Skin of body (tissue), 3 donors: ENCODE measurements at places on chromosomes 7 and 10.

GRCh38 chr10:103445366-103445765 lies 6.8 kb downstream of the CALHM2 start:
- DNase-seq: no peak

DNA sequence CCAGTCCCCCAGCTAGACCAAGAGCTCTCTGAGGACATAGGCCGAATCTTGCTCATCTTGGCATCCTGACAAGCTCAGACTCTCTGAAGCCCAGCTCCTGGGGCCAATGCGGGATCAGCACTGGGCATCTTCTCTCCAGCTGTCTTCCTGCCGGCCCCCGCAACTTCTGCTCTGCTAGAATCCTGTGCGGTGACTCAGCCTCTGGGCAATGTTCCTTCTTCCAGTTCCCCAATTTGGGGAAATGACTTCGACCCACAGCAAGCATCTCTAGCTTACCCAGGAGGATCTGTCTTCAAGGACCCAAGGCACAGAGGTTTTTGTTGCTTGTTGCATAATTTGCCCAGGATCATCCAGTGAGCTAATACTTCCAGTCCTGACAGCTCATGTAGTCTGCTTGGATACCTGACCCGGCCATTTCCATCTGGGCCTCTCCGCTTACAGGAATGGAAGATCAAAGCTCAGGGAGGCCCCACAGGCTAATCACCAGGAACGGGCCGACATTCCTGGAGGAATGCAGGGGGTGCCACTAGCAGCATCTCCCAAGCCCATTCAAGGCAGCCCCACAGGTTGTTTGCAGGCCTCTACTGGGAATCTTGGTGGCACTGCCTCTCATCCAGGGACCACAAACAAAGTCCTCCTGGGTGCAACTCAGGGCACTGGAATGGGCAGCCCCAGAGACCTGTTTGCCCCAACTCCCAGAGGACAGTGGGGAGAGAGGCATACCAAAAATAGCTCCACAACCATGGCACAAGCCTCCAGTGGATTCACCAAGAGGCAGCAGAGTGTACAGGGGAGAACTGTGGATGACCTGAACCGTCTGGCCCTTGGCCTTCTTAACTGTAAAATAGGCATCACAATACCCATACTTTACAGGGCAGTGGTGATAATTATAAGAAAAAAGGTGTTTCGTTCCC lies 151.9 kb downstream of the NEURL1 start:
- no peak for DNase-seq

- DNase-seq: no peak
These were observed 9.5 kb upstream of the TAC1 start for GRCh38 chr7:97722386-97722785.

- peak; percentile 47 for DNase-seq
These were observed 145.1 kb downstream of the SEMA3D start for GRCh38 chr7:85041605-85042216.

DNA sequence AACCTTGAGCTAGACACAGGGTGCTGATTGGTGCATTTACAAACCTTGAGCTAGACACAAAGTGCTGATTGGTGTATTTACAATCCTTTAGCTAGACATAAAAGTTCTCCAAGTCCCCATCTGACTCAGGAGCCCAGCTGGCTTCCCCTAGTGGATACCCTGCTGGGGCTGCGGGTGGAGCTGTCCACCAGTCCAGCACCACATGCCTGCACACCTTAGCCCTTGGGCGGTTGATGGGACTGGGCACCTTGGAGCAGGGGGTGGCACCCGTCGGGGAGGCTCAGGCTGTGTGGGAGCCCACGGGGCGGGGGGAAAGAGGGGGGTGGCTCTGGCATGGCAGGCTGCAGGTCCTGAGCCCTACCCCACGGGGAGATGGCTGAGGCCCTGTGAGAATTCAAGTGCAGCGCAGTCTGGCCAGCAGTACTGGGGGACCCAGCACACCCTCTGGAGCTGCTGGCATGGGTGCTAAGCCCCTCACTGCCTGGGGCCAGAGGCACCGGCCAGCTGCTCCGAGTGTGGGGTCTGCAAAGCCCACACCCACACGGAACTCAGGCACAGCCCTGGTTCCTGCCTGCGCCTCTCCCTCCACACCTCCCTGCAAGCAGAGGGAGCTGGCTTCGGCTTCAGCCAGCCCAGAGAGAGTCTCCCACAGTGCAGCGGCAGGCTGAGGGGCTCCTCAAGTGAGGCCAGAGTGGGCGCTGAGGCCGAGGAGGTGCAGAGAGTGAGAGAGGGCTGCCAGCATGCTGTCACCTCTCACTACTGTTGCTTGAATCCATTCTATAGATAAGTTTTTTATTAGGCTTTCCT lies 369.8 kb upstream of the SMIM30 start:
- no peak for DNase-seq

- no peak for DNase-seq
These were observed 11.9 kb downstream of the ERCC6 start for GRCh38 chr10:49527061-49527460.

- no peak for DNase-seq
These were observed 451 bp downstream of the SRRT start for GRCh38 chr7:100875356-100875751.

- peak; percentile 43 for DNase-seq
These were observed 365.6 kb downstream of the WDR11 start for GRCh38 chr10:121216721-121217181.
